Bronchus fibroblast of lung (primary cell): ENCODE measurements at places on chromosomes 2 and 18. TPM values are rescaled to one million over a fixed set of nuclear protein-coding genes. Genes with fewer than 3 reads are reported as not detected.

Gene SIX2
- total RNA-seq: under 0.01 and 0.17 TPM in 2 replicates

Gene PIAS2
- 6.7 and 8.1 TPM in 2 replicates for total RNA-seq

Gene IL1RN
- not detected in 2 replicates for total RNA-seq

Gene ZNF385B
- total RNA-seq: not detected in 2 replicates

Gene TRIM43
- not detected in 2 replicates for total RNA-seq

Gene AGXT
- total RNA-seq: 0.15 TPM in 1 of 2 replicates, not detected in the other

Gene ANKRD62
- not detected in 2 replicates for total RNA-seq

Gene CYBRD1
- total RNA-seq: 38.7 and 40.5 TPM in 2 replicates

Gene BOLL
- total RNA-seq: not detected in 2 replicates

Gene EFHD1
- 0.45 TPM in 1 of 2 replicates, not detected in the other for total RNA-seq
